ENCODE measurements at places on chromosomes 1 and 21.
A peak's percentile ranks its signal among the peaks of the same experiment; 100 is the strongest.

DNA sequence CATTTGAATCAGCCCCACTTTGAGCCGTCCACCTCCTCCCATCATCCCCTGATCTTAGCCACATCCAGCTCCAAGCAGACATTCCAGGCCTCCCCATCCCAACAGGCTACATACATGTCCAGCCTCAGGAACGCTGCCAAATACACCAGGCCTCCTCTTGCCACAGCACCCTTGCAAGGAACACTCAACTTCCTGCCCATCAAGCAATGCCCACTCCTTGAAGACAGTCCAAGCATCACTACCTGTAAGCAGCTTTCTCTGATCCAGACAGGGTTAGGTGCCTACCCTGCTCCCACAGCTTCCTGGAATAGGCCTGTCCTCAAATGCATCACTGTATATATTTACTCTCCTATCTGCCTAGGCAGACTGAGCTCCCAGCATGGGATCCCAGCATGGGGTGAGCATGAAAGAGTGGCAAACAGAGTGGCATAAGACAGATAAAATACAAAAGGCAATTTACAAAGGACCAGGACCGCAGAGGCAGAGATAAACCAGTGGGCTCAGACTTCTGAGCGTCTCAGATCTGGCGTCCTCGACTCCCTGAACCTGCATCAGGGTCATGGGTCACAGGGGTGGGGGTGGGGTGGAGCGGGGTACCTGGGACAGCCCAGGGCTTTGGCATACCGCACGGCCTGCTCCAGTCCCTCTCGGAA lies 816 bp downstream of the HYI start:
- DNase-seq = peak; percentile 53

DNA sequence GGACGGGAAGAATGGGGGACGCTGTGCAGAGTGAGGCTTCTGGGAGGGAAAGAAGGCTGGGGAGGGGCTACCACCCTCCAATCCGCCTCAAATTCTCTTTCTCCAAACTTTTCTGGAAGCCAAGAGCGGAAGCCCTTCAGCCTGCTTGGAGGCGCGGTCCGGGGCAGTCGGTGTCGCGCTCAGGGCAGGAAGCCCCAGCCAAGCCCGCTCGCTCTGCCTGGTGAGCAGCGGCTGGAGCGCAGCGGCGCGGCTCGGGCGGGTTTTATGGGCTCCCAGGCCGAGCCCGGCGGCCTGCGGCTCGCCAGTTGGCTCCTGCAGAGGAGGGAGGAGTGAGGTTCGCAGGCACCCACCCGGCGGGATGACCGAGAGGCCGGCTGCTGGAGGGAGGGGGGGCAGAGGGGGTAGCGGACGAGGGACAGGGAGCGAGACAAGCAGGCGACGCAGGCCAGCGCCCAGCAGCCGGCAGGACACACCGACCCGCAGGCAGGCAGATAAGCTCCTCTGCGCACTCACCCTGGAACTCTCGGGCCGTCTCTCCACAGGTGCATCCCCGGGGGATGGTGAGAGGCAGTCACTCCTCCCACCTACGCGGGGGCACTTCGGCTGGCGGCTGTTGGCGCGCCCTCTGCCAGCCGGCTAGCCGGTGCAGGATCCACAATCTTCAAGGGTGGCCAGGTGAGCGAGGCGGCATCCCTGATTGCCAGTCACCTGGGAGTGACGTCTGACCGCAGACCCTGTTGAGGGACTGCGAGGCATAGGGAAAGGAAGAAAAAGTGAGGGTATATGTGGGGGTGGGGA lies at the start of gene AVPR1B:
Gene AVPR1B, minus strand, starts transcription at position 238 of the 798 bp plus-strand sequence. CDS start 498 bp downstream, outside the sequence.
- peak; percentile 19 for DNase-seq

GRCh38 chr1:17721444-17721843 lies 33.7 kb upstream of the ACTL8 start:
- no peak for DNase-seq

- DNase-seq = no peak
These were observed 19.4 kb downstream of the PLEKHO1 start for GRCh38 chr1:150168960-150169601.

DNA sequence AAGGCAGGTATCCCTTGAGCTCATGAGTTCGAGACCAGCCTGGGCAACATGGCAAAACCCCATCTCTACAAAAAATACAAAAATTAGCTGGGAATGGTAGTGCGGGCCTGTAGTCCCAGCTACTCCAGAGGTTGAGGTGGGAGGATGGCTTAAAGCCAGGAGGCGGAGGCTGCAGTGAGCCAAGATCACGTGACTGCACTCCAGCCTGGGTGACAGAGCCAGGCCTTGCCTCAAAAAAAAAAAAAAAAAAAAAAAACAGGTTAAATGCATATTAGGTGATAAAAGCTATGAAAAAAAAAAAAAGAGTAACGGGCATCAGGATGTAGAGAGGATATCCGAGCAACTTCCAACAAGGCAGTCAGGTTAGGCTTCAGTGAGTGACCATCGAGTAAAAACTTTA lies 2.8 kb upstream of the SRRM1 start:
- DNase-seq = no peak

DNA sequence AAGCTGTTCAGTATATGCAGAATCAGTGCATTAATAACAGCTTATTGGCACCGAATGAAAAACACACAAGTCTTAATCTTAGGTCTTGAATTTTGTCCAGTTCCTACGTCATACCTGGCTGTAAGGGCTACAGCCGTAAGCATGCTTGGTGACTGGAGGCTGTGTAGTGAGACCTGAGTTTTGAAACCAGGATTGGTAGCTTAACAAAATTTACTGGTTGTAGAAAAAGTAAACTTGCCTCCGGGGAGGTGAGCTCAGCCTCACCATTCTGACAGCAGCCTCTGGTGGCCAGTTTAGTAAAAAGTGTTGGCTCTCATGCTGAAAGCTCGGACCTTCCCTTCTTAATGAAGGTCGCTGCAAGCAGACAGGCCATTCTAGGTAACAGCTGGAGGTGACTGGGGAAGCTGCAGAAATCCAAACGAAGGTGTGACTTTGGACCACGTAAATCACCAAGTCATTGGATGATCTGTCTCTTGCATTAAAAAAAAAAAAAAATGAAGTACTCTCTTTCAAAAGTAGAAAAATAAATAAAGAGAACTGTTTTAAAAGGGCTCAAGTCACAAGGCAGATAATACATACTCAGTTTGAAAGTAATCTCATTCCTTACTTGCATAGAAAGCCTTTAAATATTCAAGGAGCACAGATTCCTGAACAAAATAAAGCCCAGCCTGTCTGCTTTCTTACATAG lies 48.9 kb downstream of the HLCS start:
- peak; percentile 35 for DNase-seq

Measured in astrocyte (in vitro differentiated cells and primary cell).